ENCODE measurements at places on chromosomes 16 and 17.

DNA sequence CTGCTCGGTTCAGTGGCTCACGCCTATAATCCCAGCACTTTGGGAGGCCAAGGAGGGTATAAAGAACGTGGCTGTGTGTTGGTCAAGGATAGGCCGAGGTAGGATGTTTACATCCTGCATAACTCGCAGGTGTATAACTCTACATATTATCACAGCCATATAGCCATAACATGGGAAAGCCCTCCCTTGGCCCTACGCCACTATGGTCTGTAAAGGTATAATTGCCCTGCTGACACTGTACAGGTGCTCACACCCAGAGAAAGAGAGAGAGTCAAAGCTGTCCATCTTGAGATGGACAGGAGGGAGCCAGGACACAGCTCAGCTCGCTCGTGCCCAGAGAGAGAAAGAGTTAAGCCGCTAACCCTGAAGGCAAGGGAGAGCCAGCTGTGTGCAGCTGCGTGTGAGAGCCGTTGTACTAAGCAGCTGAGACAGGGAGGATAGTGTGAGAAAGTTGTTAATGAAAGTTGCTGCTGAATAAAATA is 30.4 kb upstream of the DHX8 start:
- DNase-seq = no peak

DNA sequence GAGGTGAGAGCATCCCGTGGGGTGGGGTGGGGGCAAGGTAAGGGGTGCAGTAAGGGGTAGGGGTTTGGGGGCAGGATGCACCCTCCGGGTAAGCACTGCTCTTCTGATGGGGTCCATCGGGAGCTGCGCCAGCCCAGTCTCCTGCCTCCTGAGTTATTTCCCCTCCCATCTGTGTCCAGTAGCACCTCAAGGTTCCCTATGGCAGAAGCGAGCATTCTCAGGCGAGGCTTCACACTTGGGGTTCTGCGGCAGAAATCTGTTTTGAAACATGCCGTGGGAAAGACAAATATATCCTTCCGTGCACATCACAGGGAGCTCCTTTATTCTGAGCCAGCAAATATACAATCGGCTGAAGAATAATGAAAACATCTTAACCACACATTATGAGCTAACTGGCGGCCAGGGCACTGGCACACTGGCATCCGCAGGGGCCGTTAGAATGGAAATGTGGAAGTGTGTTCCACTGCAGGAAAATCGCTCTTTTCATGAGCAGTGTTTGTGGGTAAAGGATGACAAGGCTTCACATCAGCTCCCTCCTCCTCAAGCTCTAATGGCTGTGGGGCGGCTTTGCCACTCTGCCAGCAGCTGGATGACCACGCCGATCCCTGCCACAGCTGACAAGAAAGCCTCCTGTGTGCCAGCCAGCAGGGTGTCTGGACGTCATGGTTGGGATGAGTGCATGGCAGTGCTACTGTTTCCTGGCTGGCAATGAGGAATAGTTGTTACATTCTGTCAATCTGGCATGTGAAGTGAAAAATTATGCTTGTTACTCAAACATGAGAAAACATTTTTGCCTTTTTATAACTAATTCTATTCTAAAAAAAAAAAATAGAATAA is 20.0 kb downstream of the MTHFSD start:
- no peak for DNase-seq

DNA sequence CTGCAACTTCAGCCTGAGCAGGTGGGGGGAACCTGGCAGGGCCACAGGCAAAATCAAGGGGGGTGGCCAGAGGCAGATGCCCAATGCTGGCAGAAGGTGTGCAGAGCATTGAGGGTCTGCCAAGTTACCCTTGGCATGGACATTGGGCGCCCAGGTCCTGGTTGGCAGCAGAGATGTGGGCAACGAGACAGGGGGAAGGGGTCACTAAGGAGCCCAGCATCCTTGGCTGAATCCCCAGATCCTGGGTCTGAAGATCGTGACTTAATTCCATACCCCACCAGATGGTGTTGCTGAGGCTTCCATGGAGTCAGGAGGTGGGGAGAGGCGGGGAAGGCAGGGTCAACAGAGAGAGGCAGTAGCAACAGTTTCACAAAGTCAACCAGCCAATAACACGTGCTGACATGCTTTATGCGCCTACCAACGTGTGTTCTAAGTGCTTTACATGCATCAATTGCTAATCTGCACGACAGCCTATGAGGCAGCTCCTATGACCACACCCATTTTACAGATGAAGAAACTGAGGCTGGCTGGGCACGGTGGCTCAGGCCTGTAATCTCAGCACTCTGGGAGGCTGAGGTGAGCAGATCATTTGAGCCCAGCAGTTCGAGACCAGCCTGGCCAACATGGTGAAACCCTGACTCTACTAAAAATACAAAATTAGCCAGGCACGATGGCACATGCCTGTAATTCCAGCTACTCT is 83.3 kb downstream of the GSG1L start:
- no peak for DNase-seq

- no peak for DNase-seq
Measured at GRCh38 chr17:49013311-49014213, 16.4 kb downstream of the IGF2BP1 start.

DNA sequence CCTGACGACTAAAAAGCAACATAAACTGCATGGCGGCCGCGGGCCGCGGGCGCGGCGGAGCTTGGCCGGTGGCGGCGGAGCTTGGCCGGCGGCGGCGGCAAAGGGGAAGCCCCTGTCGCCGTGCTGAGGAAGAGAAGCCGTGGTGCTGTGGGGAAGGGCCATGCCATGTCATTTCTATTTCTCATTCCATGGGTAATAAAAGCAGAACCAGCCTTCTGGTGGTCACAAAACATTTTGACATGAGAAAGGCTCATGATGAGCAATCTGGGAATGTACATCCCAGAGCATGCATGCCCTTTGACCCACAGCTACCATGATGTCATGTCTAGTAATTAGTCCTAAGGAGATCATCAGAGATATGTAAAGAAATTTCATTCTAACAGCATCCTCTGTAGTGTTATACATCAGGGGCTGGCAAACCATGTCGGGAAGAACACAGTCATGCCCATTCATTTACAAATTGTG is 23.9 kb upstream of the HEATR6 start:
- peak; percentile 8 for DNase-seq

- no peak for DNase-seq
Measured at GRCh38 chr17:66858226-66859083, 23.5 kb downstream of the CACNG5 start.

- DNase-seq = no peak
Measured at GRCh38 chr17:80109066-80109660, 7.8 kb downstream of the GAA start.
